ENCODE measurements at places on chromosomes 5 and 9.

DNA sequence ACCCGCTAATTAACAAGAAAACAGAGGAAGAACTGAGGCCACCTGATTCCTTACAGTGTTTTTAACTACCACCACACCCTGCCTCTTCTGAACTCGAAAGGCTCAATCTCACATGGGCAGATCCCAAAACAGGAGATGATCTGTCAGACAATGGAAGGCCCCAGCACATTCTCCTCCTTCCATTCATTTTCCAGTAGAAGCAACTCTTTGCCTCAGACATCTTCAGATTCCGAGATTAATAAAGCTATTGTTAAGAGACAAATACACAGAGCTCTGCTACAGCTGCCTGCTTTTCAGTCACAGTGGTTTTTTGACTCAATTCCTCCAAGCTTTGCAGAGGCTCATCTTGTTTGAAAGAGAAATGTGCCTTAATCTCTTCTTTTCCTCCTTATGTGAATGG, 127.2 kb upstream of the ADAMTSL1 start:
- DNase-seq, result no peak

DNA sequence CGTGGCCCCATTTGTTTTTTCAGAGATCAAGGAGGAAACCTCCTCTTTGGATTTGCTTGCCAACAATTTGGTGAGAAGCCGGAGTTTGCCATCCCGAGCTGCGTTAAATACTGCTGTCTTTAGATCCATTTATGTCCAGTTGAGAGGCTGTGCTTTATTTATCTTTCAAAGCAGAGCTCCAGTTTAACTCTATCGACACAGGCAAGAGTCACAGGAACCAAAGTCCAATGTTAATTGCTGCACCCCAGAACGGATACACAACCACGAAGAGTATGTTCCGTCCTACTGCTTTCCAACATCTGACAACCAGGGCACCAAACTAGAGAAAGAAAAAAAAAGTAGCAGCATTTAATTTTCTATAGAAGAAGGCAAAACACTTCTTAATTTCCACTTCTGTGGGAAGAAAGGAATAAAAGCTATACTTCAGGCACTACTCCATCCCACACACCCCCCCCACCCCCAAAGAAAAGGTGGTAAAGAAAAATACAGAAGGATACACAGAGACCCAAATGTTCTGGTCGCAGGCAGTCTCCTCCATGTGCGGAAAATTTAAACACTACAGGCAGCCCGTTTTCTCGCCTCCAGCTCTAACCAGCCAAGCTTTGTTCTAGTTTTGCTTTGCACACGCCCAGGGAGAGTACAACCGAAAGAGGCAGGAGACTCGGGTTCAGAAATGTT, 1.1 kb downstream of the FEM1C start:
- peak; percentile 44 for DNase-seq

GRCh38 chr5:164265566-164265965, 760.1 kb downstream of the MAT2B start:
- DNase-seq, result no peak

DNA sequence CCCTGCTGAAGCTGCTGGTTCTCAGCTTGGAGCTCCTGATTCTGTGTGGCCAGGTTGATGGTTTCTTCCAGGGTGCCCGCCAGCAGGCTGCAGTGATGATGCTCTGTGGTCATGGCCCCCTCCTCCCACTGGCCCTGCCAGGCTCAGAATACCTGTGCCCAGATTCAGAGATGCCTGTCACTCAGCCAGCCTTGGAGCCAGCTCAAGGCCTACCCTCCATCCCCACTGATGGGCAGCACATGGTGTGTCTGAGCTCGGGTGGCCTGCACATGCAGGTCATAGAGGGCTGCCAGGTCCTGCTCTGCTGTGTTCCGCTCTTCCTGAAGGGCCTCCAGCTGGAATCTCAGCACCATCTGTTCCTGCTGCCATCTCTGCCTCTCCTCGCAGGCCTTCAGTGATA, 5.4 kb downstream of the SLC35A4 start:
- no peak for DNase-seq

DNA sequence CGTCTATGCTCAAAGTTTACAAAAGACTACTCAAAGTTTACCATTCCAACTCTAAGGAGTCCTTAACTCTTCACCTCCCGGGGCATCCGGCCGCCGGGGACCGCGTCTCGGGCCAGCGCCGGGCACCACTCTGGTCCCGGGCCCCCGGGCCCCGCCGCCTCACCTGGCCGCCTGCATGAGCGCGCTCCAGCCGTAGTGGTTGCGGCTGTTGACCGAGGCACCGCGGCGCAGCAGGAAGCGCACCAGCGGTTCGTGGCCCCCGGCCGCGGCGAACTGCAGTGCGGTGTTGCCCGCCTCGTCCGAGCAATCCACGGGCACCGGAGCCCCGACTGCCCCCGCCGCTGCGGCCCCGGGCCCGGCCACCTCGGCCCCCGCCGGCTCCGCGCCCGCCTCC, 388 bp downstream of the ANKS6 start:
- no peak for DNase-seq

DNA sequence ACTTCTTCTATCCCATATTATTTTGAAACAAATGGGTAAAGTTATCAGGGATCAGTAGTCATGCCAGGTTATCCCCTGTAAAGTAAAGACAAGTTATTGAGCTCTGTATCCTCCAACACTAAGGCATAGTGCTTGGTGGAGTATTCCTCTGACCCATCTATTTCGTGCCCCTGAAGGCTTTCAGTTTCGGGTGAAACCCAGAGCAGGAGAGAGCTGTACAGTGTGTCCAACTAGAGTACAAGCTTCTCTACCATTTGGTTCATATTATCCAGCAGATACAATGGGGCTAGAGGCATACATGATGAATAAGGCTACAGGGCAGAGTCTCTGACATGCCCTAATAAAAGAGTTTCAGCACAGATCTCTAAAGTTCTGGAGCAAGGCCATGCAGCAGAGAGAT, 3.2 kb upstream of the SLC22A4 start:
- no peak for DNase-seq

GRCh38 chr5:124468671-124469411, 277.6 kb downstream of the ZNF608 start:
- DNase-seq, result no peak

GRCh38 chr9:120080849-120081248, 499.1 kb downstream of the CDK5RAP2 start:
- no peak for DNase-seq

GRCh38 chr5:68110264-68110663, 105.3 kb upstream of the PIK3R1 start:
- no peak for DNase-seq

DNA sequence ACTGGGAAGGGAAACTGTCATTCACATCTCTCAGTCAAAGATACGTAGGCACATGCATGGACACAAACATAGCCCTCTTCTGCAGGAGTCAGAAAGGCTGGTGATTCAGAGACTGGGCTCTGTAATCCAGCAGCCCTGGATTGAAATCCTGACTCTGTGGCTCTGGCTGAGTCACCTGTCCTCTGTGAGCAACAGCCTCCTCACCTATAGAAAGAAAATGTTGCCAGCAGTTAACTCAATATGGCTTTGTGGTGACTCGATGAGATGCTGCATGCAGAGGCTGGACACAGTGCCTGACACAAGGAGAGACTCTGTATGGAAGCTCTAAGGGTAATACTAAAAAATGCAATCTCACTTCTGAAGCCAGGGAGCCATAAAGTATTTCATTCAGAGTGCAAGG, 23.9 kb upstream of the CDKN2AIPNL start:
- no peak for DNase-seq

- no peak for DNase-seq
These were observed 19.1 kb downstream of the TNFSF8 start for GRCh38 chr9:114911167-114911821.

DNA sequence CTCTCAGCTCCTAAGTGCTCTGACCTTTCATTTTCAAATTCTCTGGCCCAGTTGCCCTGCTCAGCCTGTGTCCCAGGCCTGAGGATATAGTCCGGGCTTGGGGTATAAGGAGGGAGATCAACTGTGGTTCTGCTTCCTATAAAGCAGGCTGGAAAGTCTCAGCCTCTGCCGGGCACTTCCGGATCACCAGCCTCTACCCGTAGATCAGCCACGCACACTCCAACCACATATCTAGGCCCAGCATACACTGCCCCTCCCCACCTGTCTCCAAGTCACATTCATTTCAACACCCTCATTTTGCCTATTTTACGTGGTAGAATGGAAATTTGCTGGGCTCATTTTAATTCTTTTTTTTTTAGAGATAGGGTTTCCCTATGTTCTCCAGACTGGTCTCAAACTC, 3.1 kb downstream of the ZER1 start:
- DNase-seq, result no peak

- DNase-seq, result peak; percentile 62
These were observed 17.0 kb upstream of the CRB2 start for GRCh38 chr9:123338710-123339665.

- no peak for DNase-seq
These were observed 48.9 kb downstream of the APBA1 start for GRCh38 chr9:69623276-69623675.

- no peak for DNase-seq
These were observed 69.6 kb upstream of the LRRTM2 start for GRCh38 chr5:138944527-138945322.

- DNase-seq, result no peak
These were observed 95.5 kb upstream of the TAF11L2 start for GRCh38 chr5:17402289-17403121.

- no peak for DNase-seq
These were observed 19.3 kb downstream of the DMRT3 start for GRCh38 chr9:995781-996180.

DNA sequence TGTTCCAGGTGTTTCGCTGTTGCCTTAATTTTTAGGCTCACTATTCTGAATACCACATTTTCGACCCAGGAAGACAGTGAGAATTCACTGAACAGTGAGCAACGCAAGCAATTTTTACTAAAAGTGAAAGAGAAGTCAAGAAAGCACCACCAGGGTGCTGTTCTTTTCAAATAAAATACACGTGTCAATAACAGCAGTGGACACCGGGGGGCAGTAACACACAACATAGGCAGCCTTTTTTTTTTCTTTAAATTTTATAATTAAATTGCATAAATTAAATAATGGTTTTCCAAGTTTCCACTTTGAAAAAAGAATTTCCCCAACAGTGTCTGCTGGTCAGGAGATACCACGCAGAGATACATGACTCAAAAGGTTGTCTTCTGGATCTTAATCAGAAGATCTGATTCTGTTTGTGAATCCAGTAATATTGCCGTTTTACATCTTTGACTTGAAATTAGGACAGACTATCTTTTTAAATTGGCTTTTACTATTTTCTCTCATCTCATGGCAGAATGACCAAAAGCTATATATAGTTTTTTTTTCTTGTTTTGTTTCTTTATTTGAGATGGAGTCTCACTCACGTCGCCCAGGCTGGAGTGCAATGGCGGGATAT, 47.1 kb upstream of the SH3GL2 start:
- peak; percentile 59 for DNase-seq

DNA sequence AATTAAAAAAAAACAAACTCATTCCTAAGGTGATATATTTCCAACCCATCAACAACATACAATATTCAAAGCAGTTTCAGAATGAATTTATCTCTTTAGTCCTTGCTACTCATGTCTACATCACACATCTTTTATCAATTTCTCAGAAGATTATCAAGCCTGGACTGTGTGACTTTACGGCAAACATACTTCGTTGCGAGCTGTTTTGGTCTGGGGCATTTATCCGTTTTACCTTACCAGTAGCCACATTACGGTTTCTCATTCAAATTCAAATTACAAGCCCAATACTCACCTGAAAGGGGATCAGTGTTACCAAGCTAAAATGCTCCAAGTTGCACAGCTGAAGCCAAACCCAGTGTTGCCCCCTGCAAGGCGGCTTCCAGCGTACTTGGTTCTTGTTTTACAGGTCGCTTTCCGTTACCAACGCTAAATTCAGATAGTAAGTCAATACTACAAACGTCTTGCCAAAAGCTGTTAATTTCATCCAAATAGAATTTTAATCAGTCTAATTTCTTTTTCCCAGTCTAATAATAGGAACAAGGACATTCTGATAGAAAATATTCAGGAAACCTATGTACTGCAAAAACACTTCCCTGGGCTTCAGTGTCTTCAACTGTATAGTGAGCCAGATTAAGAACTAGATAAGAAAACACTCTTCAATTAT, 1.8 kb downstream of the HNRNPH1 start:
- DNase-seq, result no peak

DNA sequence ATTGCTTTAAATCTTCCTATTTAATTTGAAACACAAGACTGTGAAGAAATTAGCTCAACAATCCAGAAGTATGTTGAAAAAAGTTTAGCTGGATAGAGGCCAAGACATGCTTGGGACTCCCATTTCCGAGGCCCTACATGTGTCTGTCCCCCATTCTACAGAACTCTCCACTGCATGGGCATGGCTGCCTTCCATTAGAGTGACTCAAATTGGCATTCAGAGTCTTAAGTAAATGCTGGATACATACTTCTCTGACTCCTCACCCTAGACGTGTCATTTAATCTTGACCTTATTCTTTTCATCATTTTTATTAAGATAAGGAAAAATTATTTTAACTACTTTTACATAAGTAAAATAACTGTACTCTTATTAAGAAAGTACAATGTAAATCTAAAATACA, 530.4 kb upstream of the CDH9 start:
- no peak for DNase-seq

DNA sequence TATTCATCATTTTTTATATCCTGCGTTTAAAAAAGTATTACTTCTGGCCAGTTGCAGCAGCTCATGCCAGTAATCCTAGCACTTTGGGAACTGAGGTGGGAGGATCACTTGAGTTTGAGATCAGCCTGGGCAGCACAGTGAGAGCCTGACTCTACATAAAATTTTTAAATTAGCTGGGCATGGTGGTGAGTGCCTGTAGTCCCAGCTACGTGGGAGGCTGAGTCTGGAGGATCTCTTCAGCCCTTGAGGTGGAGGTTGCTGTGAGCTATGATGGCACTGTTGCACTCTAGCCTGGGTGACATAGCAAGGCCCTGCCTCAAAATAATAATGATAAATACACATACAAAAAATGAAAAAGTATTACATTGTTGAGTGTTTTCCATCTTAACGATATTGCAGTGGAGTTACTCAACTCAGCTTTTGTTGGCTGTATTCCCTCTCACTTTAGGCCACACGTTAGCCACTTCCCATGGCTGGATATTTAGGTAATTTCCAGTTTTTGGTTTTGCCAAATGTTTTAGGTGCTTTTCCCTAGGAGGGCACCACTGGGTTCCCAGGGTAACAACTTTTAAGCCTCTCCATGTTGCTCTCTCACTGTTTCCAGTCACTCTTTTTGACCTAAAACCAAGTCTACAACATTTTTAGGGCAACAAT, 20.6 kb downstream of the SHB start:
- no peak for DNase-seq

DNA sequence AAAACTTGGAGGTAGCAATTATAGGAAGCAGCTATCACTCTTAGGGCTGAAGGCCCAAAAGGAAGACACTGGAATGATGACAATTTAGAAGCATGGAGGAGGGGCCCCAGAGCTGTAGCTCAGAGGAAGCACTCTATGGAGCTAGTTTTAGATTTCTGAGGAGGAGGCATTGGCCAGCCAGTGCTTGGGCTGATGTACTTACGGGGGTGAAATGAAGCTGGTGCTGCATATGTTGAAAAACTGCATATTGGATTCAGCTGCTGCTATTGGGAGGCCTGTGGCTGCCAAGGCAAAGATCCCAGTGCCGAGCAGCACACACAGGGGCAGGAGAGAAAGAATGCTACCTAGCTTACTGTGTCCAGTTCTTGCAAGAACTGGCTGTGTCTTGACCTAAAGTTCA, 53.9 kb upstream of the HMHB1 start:
- DNase-seq, result no peak

- no peak for DNase-seq
These were observed 63.7 kb upstream of the FANCC start for GRCh38 chr9:95381221-95381620.

Measured in GM13977 (cell line).